ENCODE measurements at places on chromosomes 5 and 9.

GRCh38 chr5:107112216-107112615, 558.5 kb downstream of the EFNA5 start:
- DNase-seq, result no peak

DNA sequence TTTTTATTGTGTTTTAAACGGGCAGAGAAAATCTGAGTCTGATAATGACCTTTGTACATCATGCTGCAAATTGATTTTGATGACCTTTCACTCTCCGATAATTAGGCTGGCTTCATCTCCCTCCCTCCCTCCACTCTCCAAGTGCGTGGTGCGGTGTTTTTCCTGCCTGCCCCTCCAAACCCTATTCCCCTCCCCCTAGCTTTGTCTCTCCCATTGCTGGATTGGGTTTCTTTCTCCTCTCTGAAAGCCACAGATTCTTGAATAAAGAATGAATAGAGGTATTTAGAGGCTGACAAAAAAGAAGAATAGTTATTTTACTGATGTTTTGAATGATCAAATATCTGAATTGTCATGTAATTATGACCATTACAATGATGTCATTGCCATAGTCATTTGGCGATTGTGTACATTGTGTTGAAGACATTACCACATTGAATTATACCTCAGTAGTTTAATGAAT, 571.1 kb upstream of the ZNF608 start:
- no peak for DNase-seq

DNA sequence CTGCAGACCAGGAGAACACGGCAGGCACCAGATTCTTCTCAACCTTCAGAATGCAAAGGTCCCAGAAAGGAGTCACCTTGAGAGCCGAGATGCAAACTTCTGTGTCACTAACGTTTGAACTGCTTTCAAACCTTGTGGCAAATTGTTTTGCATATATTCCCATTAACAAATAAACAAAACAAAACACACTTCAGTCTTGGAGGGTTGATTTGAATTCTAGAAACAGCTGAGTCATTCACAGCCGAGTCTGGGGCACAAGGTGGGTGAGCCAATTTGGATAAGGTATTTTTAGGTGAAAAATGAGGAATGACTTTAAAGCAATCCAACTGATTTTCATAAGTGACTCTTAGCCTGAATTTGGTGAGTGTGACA, 38.8 kb upstream of the ANKRD33B start:
- DNase-seq, result no peak

- no peak for DNase-seq
Observed at GRCh38 chr5:82749461-82749820, 327.8 kb downstream of the TMEM167A start.

DNA sequence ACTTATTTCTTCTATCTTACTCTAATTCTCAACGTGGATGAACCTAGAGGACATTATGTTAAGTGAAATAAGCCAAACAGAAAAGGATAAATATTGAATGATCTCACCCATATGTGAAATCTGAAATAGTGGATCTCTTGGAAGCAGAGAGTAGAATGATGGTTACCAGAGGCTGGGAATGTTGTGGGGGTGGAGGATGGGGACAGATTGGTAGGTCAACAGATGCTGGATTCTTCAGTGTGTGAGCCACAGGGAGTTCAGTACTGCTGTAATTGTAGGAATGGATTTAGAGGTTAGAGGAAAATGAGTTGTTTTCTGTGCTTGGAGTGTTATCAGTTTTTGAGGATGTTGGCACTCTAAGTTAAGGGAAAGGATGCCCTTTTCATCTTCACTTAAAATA, 190.6 kb downstream of the FBXL7 start:
- DNase-seq, result no peak

GRCh38 chr5:158899211-158899610, 200.5 kb downstream of the EBF1 start:
- no peak for DNase-seq

DNA sequence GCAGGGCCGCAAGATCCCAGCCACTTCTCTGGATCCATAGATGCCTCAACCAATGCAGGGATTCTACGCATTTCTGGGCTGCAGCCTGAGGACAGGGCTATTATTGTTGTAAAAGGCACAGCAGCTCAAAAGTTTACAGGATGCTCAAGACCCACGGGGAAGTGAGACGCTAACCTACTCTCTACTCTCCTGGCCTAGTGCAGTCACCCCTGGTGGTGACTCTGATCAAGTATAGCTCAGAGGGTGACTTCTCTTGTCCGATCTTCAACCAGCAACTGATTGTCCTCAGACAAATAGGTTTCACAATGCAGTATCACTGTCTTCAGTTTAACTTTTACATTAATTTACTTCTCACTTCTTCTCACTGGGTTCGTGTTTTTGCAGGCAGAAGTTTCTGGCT, 34.3 kb upstream of the ZNF354B start:
- DNase-seq, result no peak

- DNase-seq, result no peak
Observed at GRCh38 chr5:124655921-124656511, 90.4 kb downstream of the ZNF608 start.

GRCh38 chr5:40676613-40677343, 2.9 kb upstream of the PTGER4 start:
- no peak for DNase-seq

- DNase-seq, result no peak
Observed at GRCh38 chr5:80125962-80126480, 90.9 kb downstream of the THBS4 start.

DNA sequence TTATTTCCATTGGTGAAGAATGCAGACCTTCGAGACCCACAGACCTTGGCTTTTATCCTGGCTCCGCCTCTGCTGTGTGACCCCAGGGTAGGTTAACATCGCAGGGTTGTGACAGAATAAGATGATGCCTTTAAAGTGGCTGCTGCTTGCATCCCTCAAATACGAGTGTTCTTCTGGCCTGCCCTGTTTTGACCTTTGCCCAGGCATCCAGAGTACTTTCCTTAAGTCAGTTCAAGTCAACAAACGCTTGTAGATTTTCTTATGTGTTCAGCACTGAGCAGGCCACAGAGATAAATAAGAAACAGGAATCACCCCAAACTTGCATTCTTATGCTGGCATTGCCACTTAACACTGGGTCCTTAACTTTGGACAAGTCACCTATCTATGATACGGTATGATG, 50.2 kb downstream of the GPR21 start:
- DNase-seq, result no peak

Data from stimulated activated CD4-positive, alpha-beta T cell treated with anti-CD3 and anti-CD28 coated beads, Interleukin-12 subunit alpha, Interleukin-12 subunit beta, amount 100 ng/mL, for 24 hours (primary cell).